ENCODE measurements at places on chromosomes 6 and 20. TPM values are rescaled to one million over a fixed set of nuclear protein-coding genes. Genes with fewer than 3 reads are reported as not detected.

DNA sequence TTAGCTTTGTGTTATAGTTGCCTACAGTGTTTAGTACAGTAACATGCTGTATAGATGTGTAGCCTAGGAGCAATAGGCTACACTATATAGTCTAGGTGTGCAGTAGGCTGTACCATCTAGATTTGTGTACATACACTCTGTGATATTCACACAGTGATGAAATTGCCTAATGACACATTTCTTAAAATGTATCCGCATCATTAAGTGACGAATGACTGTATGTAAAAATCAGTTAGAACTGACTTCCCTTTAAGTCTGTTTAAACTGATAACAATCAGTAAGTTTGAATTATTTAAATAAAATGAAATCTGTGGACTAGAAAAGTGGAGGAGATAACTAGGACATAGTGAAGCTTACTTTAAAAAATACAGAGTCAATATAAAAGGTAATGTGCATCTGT lies 176.1 kb downstream of the CDKAL1 start:
- DNase-seq: no peak

The NR2E1 gene
- 0.25 TPM for total RNA-seq

DNA sequence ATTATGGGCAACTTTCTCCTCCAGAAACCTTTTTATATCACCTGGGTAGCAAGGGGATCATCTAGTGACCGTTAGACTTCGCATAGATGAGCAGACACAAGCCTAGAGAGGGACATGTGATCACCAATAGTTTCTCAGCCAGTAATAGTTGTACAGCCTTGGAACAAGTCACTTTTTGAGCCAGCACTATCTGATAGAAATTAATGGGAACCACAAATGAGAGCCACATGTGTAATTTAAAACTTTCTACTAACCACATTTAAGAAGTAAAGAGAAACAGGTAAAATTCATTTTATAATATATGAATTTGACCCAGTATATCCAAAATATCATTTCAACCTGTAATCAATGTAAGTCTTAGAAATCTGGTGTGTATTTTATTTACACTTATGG lies 592 bp upstream of the CTNNBL1 start:
- DNase-seq: no peak

DNA sequence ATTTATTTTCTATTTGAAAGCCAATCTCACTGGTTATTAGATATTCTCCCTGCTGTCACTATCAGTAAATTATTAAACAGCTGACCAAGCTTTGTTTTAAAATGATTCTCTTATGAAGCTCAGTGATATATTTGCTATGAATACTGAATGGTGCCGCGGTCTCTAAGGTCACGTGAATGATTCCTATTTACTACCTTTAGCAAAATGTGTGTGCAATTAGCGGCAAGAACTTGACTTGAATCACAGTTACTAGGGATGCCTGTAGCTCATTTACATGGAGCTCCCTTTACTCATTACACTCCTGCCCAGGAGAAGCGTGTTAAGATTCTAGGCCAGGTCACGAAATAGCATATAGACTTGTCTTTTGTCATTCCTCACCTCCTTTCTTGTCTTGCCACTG lies 12.4 kb upstream of the PTPRT start:
- no peak for DNase-seq

DNA sequence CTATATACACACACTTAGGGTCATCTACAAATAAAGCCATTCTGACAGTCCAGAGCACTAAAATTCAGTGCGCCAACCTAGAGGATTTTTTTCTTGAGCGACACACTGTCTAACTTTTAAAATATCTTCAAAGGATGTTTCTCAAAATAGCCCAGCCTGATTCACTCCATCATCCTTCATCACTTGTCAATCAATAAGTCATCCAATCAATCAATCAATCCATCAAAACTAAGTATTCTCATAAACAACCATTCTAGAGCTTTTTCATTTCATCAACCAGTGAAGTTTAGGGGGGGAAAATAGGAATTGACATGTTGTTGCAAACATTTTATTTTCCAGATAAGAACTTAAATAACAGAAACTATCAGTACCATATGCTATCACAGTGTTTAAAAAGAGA lies 183.2 kb downstream of the HDGFL1 start:
- no peak for DNase-seq

- no peak for DNase-seq
Observed at GRCh38 chr6:108630050-108630714, 69.5 kb downstream of the FOXO3 start.

DNA sequence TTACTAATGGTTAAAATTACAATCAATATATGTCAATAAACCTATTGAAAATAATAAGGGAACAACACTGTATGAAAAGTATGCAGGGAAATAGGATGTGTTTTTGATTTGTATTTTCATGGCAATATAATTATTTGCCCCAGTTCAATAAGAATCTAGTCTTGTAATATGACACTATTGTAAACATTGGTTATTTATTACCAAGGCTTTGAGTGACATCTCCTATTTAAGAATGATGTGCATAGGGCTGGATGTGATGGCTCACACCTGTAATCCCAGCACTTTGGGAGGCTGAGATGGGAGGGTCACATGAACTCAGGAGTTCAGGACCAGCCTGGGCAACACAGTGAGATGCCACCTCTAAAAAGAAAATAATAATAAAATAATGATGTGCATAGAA lies 78.6 kb upstream of the DTNBP1 start:
- DNase-seq: no peak
